H4 (cell line): ENCODE measurements at places on chromosomes 11 and 22. TPM values are rescaled to one million over a fixed set of nuclear protein-coding genes. Genes with fewer than 3 reads are reported as not detected.

- DNase-seq = no peak
These were observed 10.8 kb upstream of the OR51L1 start for GRCh38 chr11:4983841-4984240.

DNA sequence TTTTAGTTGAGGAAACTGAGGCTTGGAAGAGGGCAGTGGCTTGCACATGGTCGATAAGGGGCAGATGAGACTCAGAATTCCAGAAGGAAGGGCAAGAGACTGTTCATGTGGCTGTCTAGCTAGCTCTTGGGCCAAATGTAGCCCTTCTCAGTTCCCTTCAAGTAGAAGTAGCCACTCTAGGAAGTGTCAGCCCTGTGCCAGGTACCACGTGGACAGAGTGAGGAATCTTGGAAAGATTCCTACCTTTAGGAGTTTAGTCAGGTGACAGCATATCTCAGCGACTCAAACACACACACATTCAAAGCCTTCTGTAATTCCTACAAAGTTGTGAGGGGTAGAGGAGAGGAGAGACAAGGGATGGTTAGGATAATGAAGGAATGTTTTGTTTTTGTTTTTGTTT is 18.3 kb downstream of the PIK3IP1 start:
- no peak for DNase-seq

GRCh38 chr11:122197066-122197987 is 81.3 kb upstream of the BLID start:
- DNase-seq = peak; percentile 98

- DNase-seq = no peak
These were observed 4.6 kb downstream of the ST3GAL4 start for GRCh38 chr11:126360049-126360446.

DNA sequence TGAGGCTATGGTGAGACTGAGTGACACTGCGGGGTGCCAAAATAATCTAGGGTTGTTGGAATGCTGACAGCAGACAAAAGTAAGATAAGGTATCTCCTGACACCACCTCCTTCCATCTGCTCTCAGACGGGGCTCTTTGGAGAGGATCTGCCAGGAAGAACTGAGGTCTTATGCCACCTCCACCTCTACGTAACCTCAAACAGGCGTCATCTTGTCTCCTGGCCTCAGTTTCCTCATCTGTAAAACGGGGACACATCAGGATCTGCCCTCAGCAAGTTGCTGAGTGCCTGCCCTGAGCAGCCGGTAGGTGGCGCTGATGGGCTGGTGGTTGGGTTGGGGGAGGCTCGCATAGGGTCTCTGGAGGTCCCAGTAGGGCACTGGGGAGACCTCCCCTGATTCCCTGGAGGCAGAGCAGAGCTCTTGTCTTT is 1.7 kb upstream of the MYEOV start:
- no peak for DNase-seq

DNA sequence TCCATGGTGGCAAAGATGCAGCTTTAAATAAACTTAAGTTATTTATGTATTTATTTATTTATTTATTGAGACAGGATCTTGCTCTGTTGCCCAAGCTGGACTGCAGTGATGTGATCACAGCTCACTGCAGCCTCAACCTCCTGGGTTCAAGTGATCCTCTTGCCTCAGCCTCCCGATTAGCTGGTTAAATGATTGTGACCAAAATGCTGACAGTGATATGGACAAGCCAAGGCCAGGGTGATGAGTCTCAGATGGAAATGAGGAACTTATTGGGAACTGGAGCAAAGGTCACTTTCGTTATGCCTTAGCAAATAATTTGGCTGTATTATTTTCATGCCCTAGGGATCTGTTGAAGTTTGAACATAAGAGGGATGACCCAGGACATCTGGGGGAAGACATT is 9.3 kb upstream of the LRP5 start:
- DNase-seq = no peak

GRCh38 chr11:64758330-64759079 is 1.3 kb downstream of the PYGM start:
- DNase-seq = no peak

GRCh38 chr22:37430941-37431340 is 3.7 kb upstream of the ELFN2 start:
- DNase-seq = no peak

GRCh38 chr11:130103296-130103814 is 33.7 kb downstream of the APLP2 start:
- DNase-seq = peak; percentile 80

RFPL1 gene
- 0.08 TPM in 1 of 2 replicates, not detected in the other for total RNA-seq

CCDC89 gene
- total RNA-seq = not detected in 2 replicates

RASD2 gene
- 0.08 and 0.43 TPM in 2 replicates for total RNA-seq

HSPA8 gene
- total RNA-seq = 3,716 and 4,248 TPM in 2 replicates
